ENCODE measurements at places on chromosomes 11 and 22.

DNA sequence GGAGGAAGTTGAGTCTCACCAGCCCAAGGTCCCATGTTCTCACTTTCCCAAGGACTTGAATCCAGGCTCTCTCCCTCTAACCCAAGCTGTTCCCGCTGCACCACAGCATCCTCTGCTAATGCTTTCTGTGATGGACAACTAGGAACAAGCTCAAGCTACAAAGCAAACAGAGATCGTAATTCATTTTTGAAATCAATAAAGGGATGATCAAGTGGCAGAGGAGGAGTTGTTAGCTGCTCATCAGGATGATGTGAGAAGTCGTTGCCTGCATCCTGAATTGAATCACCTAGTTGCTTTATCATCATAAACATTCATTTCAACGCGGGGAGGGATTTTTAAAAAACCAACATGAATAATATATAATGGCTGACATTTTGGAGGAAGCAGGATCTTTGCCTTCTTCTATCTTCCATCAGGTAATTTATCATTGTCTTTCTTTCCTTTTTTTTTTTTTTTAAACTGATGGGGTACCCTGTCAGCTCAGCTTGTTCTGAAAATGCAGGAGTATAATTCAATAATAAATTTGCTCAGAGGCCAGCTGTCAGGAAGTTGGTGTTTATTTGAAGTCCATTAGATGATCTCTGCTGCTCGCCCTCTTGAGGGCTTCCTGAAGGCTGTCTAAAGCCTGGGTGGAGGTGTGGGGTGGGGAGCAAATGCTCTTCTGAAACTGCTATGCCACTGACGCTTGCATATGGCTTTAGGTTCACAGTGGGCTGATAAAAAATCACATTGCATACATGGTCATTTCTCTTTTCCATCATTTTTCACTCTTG, 174.4 kb upstream of the NARS2 start:
- DNase-seq: no peak

- DNase-seq: no peak
These were observed 786.8 kb downstream of the BRD1 start for GRCh38 chr22:49040754-49041467.

DNA sequence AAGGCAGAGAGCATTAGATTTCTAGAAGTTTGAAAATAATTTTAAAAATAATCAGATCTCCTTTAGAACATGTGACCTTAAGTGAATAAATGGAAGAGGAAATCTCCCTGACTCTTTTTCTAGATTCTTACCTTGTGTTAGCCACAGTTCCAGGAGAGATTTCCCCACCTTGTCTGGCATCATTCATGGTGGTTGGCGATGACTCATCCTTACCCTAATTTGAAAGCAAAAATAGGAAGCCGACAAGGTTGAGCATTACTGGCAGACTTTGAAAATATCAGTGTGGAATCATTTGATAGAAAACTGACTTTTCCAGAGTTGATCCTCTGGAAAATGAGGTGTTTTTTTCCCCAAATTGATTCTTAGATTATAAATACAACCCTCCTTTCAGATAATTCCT, 48.1 kb downstream of the CNTN5 start:
- DNase-seq: peak; percentile 8

DNA sequence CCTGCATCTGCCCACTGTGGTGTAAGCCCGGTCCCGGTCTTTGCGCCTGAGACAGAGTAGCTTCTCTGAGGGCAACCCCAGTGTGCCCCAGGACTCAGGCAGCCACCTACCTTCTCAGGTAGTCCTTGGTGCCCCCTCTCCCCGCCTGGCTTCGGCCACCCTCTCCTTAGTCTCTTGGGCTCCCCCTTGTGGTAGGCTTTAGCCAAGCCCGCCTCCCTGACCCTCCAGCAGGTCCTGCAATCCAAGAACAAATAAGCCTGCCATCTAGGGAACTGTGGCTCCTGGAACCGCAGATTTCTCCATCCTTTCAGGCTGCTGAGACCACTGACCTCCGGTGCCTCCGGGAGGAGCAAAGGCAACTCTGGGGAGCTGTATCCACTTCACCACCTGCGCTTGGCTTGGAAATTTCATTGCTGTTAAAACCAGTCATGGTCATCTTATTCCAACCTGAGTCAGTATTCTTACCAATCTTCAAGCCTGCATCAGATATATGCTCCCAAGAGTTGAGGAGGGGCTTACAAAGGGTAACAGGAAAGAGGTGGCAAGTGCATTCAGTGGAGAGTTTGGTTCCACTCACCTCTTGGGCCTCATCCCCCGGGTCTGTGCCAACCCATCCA, 52.8 kb upstream of the TENM4 start:
- DNase-seq: peak; percentile 61

DNA sequence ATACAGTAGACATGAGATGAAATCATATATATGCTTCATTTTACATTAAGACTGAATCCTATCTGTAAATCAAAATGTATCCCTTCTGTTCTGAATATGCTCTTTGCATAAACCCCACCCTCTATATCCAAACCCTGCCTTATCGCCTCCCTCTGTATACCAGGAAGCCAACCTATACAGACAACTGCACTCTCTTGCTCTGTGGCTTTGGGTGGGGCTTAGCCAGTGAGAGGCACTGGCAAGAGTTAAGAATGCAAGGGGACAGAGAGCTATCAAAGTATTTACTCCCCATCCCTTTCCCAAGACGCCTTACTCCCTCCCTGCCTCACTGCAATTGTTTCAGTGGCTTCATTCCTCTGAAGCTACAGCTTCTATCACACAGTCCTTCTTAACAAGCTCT, 309.8 kb downstream of the TTC28 start:
- no peak for DNase-seq

Measured in NCI-H2081 (cell line).